Left forelimb (tissue), 1 donor: ENCODE measurements at places on chromosomes 16 and 17.

- DNase-seq: no peak
These were observed 141.6 kb downstream of the CCDC182 start for GRCh38 chr17:57603546-57603945.

DNA sequence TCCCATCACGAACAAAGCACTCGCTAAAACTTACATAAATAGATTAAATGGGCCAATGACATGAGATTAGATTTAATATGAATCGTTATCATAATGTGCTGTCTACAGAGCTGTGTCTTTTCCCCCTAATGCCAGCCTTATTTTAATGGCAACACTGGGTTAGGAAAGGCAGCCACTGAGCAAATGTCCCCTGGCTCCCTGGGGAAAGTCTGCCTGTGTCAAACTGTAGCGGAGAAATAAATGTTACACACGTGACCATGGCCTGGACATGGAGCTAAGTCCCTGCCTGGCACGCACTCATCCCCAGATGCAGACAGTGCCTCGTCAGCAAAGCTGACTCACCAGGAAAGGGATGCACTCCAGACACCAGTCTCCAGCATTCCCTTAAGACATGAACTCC lies 61.3 kb upstream of the SDK2 start:
- DNase-seq: no peak

GRCh38 chr16:66427871-66428681 lies 981 bp downstream of the BEAN1 start:
- no peak for DNase-seq

DNA sequence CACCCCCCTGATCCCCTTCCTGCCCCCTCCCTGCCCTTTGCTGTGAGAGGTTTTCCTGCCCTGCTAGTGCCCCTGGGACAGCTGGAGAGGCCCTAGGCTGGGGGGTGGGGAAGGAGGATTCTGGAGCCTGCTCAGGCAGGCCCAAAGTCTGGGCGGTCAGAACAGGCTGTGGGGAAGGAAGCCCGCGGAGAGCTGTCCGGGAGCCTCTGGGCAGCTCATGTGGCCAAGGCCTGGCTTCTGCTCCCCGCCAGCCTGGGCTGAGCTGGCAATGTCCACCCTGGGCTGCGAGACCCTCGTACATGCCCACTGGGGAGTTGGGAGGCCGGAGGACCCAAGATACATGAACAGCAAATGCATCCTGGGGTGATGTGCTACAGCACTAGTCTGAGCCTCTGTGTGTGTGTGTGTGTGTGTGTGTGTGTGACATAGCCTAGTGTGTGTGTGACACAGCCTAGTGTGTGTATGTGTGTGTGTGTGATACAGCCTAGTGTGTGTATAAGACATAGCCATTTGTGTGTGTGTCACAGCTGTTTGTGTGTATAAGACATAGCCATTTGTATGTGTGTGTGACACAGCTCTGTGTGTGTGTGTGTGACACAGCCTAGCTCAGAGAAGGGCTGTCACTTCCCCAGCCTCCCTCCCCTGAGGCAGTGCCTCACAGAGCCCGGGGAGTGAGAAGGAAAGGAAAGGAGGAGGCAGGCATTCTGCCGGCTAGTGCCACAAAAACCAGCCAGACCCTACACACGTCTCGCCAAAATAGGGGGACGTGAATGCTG lies 201.4 kb upstream of the CIBAR2 start:
- DNase-seq: no peak

- DNase-seq: no peak
These were observed 3.3 kb upstream of the ZFHX3 start for GRCh38 chr16:73051226-73051625.

DNA sequence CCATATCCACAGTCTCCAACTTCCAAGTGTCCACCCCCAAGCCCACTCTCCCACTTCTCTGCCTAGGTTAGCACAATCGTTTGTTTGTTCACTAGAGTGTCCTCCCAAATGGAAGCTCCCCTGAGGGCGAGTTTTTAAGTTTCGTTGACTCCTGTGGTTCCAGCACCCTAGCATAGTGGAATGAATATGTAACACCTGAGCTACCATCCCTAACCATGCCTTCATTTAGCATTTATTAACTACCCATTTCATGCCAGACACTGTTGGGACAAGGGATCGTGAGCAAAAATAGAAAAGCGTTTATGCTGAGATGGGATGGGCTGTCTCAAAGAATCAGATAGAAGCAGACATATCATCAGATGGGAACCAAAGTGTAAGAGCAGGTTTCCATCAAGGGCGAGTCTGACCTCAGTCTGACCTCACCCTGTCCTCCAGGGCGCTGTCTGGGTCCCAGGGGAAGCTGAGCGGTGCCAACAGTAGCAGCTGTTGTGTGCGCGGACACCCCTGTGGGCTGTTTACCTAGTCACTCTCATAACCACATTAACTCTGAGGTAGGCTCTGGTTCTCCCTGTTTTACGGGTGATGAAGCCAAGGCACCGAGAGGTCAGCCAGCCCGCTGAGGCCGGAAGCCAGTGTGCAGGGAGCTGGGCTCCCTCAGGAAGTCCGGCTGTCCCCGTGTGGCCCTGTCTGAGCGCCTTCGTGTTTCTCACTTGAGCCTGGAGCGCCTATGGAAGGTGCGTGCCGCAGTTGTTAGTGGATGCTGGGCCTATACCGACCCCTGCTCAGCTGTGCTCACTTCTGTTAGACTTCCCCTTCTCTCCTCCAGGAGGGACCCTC lies 6.2 kb downstream of the CNP start:
- no peak for DNase-seq

DNA sequence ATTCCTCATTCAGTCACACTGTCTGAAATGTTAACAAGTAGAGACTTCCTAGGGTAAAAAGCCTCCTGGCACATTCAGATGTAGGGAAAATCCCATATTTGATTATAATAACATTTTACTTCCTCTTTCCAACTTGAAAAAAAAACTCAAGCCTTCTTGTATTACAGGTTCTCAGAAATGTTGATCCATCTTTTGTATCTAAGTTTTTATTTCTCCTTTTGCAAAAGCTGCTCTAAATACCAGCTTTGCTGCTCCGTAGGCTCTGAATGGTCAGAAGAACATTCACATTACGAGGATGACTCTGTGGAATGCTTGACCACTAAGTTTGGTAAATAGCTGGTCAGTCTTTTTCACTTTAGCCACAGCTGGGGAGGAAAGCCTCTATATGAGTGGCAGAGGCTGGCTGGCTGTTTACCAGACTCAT lies 13.2 kb upstream of the HEATR6 start:
- no peak for DNase-seq

DNA sequence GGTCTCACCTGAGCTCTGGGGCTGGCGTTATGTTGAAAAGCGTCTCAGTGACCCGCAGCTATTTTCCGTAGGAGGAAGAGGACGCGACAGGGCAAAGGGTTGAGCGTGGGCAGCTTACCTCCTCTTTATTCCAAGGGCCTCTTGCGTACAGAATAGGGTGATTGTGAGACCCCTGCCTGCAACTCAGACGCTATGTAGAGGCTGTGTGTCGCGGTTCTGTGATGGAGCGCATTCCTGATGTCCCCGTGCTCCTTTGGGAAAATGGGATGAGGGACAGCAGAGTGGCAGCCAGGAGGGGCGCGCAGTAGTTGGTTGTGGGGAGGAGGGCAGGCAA lies 531 bp upstream of the CDH8 start:
- no peak for DNase-seq

- DNase-seq: no peak
These were observed 228.6 kb downstream of the ZFHX3 start for GRCh38 chr16:72819345-72819744.

GRCh38 chr17:61464843-61465180 lies 12.6 kb downstream of the TBX4 start:
- DNase-seq: no peak

DNA sequence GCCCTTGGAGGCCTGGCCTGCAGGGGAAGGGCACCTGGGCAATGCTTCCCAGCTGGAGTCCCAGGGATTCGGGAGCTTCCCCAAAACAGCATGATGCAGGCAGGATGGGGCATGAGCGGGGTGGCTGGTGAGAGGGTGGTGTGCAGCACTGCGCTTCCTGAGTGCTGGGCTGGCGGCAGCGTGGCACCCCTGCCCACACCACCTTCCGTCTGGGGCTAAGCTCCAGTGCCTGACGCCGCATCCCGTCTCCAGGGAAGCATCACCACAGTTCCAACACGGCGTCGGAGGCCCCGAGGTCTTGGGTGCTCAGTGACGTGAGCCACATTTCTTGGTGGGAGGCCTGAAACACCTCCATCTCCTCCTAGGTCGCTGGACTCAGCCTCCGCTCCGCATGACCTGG lies 13.8 kb upstream of the MTSS2 start:
- DNase-seq: no peak

DNA sequence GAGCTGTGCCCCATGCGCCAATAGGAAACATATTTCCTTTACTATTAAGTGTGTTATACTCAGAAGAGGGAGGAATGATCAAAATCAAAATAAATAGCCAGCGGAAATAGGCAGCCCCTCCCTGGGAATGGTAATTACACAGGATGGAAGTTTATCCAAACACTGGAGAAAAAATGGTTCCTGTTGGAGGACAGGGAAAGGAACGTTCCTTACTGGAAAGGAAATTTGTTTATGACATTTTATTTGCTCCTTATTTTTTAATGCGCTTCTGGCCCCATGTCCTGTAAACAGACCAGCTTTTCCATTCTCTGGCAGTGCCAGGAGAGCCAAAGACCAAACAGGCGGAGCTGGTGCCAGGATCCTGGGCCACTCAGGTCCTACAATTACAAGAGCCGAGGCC lies 273.7 kb downstream of the SOX9 start:
- no peak for DNase-seq
